ENCODE measurements at places on chromosomes 1 and 21.
A peak's percentile ranks its signal among the peaks of the same experiment; 100 is the strongest.

GRCh38 chr1:27662707-27663393 is 9.1 kb downstream of the IFI6 start:
- peak; percentile 93 for DNase-seq

- no peak for DNase-seq
Measured at GRCh38 chr1:205535866-205536758, 31.6 kb downstream of the CDK18 start.

DNA sequence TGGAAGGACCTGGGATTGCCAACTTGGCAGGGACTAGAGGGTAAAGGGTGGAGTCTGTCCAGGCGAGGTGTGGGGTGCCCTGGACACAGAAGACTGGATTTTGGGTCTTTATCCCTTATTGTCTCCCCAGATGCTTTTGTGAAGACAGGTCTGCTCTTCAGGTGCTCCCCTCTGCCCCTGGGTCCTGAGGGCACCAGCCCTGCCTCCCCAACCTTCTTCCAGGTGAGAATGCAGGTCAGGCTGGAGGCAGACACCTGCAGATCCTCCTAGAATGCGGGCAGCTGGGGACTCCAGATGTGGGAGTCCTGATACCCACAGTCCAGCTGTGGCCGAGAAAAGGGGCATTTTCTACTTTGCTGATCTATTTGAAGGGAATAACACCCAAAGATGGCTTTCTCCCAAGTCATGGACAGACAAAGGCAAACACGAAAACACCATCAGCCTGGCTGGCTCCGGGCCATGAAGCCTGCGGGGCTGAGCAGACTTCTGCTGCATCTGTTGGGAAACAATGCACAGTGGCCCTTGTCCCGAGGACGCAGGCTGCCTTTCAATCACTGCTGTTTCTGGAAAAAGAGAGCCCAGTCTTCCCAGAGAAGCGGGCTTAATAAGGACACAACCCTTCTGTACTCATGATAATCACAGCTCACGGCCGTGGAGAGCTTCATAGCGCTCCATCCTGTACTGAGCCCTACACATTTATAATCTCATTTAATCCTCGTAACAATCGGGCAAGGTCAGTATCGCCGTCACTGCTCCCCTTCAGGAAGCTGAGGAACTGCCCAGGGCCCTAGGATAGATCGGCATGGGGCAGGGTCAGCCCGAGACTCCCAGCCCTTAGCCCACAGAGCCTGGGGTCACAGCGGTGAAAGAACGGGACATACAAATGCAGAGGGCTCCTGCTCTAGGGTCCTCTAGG is 62.0 kb upstream of the ABCG1 start:
- no peak for DNase-seq

DNA sequence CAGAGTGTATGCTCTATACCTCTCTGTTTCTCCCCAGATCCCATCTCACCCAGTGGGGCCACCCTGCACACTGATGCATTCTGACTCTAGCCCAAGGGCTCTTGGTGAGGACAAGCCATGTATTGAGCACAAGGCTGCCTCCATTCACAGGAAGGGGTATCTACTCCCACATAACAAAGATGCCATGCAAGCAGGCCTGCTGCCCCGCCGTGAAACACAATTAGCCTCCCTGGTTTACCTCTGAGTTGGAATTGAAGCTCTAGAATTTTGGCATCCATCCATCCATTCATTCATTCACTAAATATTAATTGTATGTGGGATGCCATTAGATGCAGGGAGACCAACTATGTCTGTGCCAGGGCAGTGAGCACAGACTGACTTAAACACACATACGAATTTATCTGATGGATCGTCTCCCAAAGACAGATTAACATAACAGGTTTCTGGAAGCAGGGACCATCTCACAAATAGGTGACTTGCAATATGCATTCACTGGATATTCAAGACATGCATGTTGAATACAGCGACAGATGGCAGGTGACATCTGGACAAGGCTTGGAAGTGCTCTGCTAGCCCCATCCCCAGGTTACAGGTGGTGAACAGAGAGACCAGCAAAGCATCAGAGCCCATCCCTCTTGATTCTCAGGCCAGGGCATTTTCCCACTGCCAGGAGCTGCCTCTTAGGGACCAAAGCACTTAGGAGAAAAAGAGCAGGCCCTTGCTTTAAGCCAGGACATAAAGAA is 34.3 kb downstream of the TRABD2B start:
- no peak for DNase-seq

GRCh38 chr1:8456308-8456912 is 138.5 kb downstream of the SLC45A1 start:
- DNase-seq = no peak

GRCh38 chr21:26842974-26843932 is 2.0 kb downstream of the ADAMTS1 start:
- peak; percentile 7 for DNase-seq

DNA sequence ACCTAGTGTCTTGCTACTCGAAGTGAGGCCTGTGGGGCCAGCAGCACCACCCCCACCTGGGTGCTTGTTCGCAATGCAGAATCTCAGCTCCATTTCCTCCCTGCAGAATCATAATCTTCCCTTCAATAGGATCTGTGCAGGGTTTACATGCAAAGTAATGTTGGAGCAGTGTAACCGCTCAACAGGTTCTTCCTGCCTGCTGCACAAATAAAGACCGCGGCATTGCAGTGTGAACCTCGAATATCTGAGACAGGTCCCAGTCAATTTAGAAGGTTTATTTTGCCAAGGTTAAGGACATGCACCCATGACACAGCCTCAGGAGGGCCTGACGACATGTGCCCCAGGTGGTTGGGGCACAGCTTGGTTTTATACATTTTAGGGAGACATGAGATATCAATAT is 119.2 kb downstream of the TLR5 start:
- no peak for DNase-seq

DNA sequence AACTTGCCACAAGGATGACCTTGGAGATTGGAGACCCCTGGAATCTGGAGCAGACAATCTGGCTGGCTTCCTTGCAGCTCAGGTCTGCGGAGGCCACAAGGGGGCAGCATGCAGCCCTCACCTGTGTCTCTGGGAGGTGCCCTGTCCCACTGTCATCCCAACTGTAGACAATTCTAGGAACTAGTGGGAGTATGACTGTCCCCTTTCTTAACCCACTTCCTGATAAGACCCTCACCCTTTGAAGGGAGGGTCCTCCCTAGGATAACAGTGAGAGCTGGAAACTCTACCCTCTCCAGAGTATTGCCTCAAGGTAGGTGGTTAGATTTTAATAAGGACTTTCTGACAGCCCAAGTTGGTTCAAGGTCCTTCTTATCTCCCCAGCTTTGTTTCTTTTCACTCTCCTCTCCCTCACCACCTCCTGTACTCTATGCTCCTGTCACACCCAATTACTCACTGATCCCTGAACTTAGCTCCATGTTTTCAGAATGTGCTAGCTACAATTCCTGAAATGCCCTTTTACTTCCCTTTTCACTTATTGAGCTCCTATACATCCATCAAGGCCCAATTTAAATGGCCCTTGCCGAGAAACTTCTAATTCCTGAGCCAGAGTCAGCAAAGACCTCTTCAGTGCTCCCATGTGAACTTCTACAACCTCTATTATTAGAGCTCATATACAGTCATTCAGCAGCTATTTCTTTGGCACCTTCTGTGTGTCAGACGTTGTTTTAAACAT is 9.2 kb upstream of the KCNQ4 start:
- DNase-seq = peak; percentile 62

- no peak for DNase-seq
Measured at GRCh38 chr1:9606458-9606857, 17.7 kb downstream of the TMEM201 start.

- no peak for DNase-seq
Measured at GRCh38 chr1:175792136-175792535, 48.7 kb upstream of the TNR start.

- DNase-seq = no peak
Measured at GRCh38 chr1:14926229-14926628, 227.3 kb upstream of the TMEM51 start.

DNA sequence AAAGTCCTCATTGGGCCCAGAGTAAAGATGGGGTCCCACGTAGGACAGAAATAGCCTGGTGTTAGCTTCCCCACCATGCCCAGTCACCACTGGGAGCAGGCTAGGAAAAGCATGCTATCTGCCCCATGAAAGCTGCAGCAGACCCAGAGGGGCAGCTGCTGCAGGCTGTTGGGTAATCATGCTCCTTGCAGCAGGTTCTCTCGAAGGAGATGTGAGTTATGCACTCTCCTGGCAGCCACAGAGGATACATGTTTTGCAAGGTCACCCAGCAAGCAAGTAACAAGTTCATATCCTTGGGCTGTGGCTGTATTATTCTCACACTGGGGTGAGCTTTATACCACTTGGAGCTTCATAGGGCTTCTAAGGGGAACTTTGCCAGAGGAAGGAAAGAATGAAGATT is 9.1 kb upstream of the HEYL start:
- no peak for DNase-seq

DNA sequence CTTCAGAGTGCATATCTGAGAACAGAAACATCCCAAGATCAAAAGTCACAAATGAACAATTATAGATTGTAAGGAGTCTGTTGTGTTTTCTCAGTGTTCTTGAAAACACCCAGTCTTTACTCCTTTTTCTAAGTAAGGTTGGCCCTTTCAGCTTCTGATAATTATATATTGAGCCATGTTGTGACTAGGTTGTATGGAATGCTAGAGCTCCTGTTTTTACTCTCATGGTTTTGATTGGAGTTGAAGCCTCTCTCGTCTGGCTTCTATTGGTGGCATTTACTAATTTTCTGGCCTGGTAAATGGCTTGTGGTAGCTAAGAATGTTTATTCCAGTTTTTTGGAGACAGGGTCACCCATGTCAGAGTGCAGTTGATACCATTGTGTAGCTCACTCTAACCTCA is 84.7 kb downstream of the NDUFS5 start:
- DNase-seq = no peak

- no peak for DNase-seq
Measured at GRCh38 chr1:44089371-44090048, 29.1 kb upstream of the KLF17 start.

GRCh38 chr1:25427696-25428095 is 3.0 kb upstream of the MACO1 start:
- no peak for DNase-seq

GRCh38 chr21:35585878-35586277 is 474.4 kb downstream of the SETD4 start:
- DNase-seq = no peak

DNA sequence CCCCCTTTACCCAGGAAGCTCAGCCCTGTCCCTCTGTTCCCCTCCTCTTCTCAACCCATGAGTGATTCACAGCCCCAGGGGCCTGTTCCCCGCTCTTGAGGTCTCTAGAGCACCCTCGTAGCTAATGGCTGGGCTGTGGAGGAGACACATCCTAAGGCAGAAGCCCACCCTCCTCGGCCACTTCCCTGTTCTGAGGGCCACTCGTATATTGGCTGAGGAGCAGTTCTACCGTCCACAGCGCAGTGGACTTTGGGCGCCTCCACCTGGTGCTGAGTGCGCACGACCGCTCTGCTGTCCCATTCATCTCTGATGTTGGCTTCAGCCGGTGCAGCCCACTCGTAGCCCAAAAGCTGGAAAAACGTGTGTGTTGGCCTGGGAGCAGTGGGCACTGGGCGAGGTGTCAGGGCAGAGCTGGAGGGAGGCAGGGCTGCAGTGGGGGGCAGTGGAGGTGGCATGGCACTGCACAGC is 24.5 kb upstream of the PKP1 start:
- DNase-seq = no peak

- DNase-seq = peak; percentile 20
Measured at GRCh38 chr1:12478612-12478985, 139.4 kb downstream of the DHRS3 start.

DNA sequence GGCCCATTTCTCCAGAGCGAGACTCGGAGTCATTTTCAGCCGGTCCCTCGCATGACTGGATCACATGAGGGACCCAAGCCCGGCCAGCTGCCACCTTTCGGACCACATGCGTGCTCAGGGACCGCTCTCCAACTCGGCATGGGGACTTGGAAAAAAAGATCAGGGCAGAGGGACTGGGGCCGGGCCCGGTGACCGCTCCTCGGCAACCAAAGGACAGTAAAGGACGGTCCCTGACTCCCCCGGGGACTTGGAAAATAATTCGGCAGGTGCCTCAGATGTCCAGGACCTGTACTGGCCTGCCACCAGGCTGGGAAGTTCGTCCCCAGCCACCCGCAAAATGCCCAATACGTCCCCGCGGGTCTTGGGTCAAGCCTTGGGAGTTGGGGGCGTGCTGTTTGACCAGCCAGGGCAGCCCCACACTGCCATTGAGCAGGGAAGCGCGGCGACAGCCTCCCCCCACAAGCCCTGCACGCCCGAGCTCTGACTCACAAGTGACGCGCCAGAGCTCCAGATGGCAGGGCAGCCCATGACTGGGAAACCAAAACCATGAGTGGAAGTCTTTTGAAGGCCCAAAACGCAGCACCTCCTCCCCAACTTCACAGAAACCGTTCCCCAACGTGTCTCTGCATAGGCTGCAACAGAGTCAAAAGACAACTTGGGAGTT is 134.5 kb downstream of the LIPI start:
- no peak for DNase-seq
